ENCODE measurements at places on chromosomes 12 and 14.

DNA sequence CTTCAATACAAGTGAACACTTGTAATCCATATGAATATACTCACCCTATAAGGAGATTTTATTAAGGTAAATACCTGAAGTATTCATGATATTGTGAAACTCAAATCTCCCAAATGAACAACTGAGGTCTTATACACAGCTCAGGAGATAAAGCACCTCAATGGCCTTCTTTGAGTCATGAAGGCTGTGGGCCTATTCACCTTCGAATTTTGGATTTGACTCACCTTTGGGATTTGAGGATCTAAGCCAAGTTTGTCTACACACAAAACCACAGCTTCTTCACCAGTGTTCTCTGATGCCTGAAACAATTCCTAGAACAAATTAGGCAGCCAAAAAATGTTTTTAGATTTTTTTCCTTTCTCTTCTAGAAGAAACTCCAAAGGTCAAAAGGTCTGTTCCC is 194.1 kb downstream of the NUAK1 start:
- DNase-seq: no peak

DNA sequence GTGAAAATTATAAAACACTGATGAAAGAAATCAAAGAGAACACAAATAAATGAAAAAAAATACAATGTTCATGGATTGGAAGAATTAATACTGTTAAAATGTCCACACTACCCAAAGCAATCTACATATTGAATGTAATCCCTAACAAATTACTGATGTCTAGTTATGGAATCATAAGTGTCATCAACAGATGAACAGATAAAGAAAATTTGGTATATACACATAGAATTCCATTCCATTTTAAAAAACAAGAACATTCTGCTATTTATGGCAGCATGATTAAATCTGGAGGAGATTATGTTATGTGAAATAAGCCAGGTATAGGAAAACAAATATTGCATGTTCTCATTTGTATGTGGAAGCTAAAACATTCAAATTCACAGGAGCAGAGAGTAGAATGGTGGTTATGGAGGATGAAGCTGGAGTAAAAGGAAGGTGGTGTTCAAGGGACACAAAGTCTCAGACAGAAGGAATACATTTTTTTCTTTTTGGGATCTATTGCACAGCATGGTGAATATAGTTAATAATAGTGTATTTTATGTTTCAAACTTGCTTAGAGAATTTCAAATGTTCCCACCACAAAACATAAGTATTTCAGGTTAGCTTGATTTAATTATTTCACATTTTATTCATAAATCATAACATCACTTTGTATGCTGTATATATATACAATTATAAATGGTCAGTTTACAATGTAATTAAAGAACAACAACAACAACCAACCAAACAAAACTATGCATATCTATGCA is 28.5 kb downstream of the A2M start:
- DNase-seq: no peak

- DNase-seq: no peak
Measured at GRCh38 chr14:51604073-51604472, 47.6 kb upstream of the FRMD6 start.

GRCh38 chr14:77498984-77499527 is 440 bp upstream of the ISM2 start:
- peak; percentile 5 for DNase-seq

- no peak for DNase-seq
Measured at GRCh38 chr14:52025310-52025709, 36.0 kb downstream of the RTRAF start.

GRCh38 chr14:33796356-33796755 is 154.5 kb downstream of the EGLN3 start:
- DNase-seq: no peak

DNA sequence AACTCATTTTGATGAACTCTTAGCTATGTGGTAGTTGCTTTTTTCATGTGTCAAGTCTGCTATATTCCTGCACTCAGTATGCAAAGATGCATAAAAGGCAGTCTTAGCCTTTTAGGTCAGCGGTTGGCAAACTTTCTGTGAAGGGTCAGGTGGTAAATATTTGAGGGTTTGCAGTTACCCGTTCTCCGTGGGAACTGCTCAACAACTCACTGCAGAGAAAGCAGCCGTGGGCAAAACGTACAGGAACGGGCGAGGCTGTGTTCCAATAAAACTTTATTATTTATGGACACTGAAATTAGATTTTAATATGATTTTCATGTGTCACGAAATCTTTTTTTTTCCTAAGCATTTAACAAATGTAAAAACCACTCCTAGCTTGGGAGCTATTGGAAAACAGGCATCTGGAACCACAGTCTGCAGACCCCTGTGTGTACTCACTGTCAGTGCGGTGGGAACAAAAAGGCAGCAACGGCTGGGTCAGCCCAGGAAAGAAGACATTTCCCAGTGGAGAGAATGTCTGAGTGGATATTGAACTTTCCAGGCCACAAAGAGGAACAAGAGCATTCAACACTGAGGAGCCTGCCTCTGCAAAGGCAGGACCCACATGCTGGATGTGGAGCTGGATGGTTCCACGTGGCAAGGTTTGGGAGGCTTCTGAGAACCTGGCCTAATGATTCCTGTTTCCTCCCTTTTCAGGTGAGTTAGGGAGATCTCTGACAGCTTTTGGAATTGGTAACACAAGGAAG is 3.5 kb upstream of the ACACB start:
- DNase-seq: no peak
